ENCODE measurements at places on chromosomes 5 and 9. TPM values are rescaled to one million over a fixed set of nuclear protein-coding genes. Genes with fewer than 3 reads are reported as not detected.

NR6A1 gene
- total RNA-seq = 2.5 TPM

C5orf34 gene
- total RNA-seq = 4.4 TPM

SV2C gene
- 34.4 TPM for total RNA-seq

IL4 gene
- not detected for total RNA-seq

ANKRD20A1 gene
- 19.4 TPM for total RNA-seq

FAM120A gene
- 75.0 TPM for total RNA-seq

TIMD4 gene
- 0.23 TPM for total RNA-seq

PCDHB6 gene
- total RNA-seq = 4.2 TPM

All from diencephalon (tissue), 1 donor.